ENCODE measurements at places on chromosomes 12 and 14. TPM values are rescaled to one million over a fixed set of nuclear protein-coding genes. Genes with fewer than 3 reads are reported as not detected.

GRCh38 chr12:91138337-91138920, 27.1 kb upstream of the LUM start:
- no peak for DNase-seq

GRCh38 chr12:32211900-32212156, 105.2 kb downstream of the BICD1 start:
- DNase-seq, result no peak

DNA sequence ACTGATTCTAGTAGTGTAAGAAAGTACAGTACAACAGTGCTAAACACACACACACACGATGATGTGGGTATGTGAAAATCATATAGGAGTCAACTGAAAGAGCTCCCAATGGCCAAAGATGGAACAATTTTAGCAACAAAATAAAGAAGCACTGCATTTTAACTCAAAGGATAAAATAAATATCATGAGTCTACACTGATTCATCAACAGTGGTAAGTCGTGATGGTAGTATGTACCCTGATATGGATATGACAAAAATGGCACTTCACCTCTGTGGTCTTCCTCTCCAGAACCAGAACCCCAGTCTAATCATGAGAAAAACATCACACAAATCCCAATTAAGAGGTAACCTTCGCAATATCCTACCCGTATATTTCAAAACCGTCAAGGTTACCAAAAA, 41.4 kb upstream of the TBPL2 start:
- DNase-seq, result no peak

DNA sequence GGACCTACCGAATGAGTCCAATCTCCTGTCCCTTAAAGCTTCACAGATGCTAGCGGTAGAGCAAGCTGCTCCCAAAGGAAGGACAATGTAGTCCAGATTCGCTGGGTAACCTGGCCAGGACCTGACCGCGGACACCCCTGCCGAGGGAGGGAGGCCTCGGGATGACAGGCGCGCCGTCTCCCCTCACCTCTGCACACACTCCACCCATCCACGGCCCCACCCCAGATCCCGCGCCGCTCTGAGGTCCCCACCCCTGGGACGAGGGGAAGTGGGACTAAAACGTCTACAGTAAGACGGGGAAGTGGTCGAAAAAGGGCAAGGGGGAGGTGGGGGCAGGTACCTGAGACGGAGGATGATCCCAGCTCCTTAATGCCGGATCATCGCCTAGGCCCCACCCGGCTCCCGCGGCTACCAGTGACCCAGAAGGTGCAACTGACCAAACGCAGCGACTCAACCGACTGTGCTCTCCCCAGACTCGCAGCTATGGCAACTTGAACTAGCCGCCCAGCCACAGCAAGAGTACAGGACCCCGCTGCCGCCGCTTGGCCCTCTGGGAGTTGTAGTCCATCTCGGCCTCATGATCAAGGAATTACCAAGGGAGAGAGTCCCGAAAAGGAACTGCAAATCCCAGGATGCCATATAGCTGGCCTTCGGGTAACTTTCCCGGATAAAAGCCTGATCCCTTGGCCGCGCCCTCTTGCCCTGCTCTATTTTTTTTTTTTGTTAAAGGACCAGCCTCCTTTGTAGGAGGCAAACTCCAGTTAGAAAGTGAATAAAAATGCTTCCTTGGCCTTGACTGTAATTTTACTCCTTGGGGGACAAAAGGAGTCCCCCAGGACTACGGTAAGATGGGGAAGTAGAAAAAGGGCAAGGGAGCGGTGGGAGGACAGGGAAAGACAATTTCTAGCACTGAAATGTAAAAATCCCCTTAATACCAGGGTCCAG, at the start of gene CEP128:
CEP128 (minus strand) TSS at position 498 of the 945 bp plus-strand sequence.
- DNase-seq, result peak; percentile 96

DNA sequence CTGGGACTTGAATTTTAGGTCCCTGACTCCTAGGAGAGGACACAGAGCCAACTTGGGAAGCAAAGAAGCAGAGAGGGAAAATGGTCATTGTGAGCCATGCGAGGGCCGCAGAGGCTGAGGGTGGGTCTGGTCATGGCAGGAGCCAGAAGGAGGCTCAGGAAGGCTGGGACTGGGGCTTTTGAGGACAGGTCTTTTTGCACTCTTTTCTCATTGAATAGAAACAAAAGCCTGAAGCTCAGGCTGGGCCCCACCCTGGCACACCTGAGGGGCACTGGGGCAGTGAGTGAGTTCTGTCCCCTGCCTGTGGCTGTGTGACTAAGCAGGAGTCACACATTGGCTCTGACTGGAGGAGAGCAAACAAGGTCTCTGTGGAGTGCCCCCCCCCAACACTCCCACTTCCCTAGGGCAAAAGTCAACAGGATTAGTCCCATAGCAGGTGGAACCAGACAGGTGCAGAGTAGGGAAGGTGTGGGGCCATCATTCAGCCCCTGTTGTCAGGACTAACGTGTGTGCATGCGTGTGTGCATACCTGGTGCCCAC, 2.8 kb downstream of the KRT7 start:
- DNase-seq, result no peak

DNA sequence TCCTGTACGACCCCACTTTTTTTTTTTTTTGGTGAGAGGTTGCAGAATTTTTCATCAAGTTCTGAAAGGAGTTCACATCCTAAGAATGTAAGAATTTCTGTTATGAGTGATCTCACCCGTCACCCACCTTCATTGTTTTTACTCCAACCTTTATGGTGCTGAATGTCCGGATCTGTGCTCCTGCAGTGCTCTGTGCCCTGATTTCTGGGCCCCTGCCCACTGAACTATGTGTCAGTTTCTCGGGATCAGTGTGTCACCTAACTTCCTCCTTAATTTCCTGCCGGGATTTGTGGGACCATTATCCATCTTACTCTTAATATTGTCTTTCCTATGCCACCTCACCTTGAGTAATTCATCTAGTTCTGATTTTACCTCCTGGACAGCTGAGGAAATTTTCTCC, 11.6 kb downstream of the RASSF8 start:
- no peak for DNase-seq

- no peak for DNase-seq
These were observed 25.6 kb upstream of the CHPT1 start for GRCh38 chr12:101671833-101672232.

GRCh38 chr12:51424662-51425539, at the start of gene SLC4A8:
Gene SLC4A8, plus strand, starts transcription at chr12:51424831. Its CDS starts 157 bp downstream, at chr12:51424988.
- peak; percentile 89 for DNase-seq

DNA sequence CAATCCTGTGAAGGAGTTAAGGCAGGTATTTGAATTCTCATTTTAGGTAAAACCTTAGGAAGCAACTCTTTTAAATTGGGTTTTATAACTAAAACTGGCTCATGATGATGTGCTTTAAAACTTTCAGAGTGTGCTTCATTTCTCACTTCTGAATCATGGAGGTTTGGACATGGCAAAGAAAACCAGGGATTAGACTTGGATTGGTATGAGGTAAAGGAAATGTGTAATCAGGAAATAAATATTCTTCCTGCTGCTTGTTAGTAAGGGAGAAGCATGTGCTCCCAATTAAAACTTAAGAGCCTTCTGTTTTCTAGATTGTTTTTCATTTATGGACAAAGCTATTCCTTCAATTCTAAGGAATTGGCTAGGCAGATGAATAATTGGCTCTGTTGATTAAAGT, 57.4 kb downstream of the FBXO33 start:
- no peak for DNase-seq

DNA sequence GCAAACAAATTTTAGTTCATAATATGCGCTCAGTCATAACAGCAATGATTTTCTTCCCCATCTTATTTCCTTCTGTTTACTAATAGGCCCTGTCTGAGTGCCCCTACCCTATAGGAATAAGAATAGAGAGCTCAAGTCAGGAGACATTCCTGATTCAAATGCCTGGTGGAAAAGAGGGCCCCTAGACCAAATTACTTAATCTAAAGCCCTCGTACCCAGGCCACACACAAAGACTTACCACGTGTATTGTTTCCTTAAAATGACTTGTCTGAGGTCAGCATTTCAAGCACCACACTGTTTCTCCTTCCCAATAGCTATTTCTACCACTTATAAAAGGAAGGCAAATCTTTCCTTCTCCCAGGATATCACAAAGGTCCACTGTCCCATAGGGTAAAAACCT, 314.9 kb upstream of the TMTC1 start:
- DNase-seq, result no peak

GRCh38 chr14:100534528-100535286, 52.5 kb downstream of the BEGAIN start:
- peak; percentile 73 for DNase-seq

GRCh38 chr12:132617822-132618682, 524 bp upstream of the P2RX2 start:
- DNase-seq, result no peak

DNA sequence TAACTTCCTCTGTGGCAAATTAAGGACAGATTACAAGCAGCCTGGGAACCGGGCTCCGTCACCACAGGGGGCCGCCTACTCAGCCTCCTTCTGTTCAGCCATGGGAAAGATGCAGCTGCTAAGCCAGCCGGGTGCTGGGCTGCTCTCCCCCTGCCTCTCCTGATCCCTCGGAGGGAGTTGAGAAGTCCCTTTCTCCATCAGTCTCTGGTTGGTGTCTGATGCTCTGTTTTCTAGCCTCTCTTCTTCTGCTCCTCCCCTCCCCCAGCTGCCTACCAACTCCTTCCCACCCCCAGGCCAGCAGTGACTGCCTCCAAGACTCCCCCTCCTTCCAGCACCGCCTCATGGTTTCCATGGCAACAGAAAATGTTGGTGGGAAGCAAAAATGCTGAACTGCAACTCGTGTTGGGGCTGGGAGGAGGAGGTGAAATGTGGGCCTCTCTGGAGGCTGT, 486.7 kb downstream of the APAF1 start:
- no peak for DNase-seq

DNA sequence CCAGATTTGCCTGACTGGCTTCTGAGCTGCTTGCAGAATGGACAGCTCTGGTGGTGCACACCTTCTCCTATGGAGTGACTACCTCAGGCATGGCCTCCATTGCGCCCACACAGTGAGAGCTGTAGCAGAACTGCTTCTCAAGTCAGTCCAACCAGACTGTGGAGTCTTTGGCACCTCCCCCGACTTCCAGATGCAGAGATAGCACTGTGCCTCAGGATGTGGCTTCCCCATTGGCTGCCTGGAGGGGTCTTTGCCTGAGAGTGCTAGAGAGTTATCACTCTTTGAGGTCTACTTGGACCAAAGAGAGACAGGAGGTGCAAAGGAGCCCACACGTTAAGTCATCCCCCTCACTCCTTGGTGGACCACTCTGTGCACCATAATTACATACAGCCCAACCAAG, 44.8 kb upstream of the FRS2 start:
- DNase-seq, result no peak

DNA sequence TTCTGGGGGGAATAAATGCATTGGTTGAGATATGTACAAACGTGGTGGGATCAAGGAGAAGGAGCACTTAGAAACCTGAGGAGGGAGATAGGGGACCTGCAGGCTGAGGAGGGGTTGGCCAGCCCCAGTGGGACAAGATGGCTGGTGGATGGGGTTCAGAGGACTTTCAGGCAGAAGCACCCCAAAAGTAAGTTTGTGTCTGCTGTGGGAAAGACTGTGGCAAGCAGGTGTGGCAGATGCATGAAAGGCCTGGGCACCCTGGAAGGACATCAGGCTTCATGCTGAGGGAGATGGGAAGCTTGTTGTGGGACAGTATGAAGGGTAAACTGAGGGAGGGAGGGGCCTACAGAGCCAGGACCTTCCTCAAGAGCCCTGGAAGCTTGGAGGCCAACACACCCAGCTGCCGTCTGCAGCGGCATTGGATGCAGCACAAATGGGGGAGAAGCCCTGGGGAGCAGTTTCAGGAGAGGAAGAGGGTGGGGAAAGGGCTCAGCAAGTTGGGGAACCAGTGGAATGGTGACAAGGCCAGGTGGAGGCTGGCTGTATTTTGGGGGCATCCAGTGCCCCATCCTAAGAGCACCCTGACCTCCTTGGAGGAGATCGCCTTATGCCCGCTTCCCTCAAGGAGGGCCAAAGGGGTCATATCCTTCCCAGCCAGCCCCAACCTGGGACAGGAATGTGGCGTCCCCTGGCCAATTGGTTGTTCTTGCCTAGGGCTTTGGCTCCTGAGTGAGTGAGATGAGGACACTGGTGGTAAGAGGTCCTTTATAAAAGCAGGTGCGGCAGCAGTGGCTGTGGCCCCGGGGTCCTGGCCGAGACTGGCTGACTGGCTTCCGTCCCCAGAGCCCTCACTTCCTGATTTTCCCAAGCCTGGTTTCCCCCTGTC, 20.7 kb downstream of the NFKBIA start:
- DNase-seq, result no peak

DNA sequence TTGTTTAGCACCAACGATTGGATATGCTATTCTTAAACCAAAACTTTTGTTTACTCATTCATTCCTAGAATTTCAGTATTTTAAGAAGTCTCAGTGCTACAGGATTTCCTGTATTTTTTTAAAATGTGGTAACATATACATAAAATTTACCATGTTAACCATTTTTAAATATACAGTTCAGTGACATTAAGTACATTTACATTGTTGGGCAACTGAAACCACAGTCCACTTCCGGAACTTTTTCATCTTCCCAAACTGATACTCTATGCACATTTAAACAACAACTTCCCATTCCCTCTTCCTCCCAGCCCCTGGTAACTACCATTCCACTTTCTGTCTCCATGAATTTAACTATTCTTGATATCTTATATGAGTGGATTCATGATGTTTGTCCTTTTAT, 30.3 kb downstream of the PDE3A start:
- DNase-seq, result peak; percentile 18

- no peak for DNase-seq
These were observed 37.8 kb downstream of the HELB start for GRCh38 chr12:66340131-66340530.

- DNase-seq, result no peak
These were observed 107.8 kb downstream of the DUSP6 start for GRCh38 chr12:89244536-89244935.

GRCh38 chr14:48963231-48963790, 622.9 kb downstream of the RPS29 start:
- DNase-seq, result no peak

DNA sequence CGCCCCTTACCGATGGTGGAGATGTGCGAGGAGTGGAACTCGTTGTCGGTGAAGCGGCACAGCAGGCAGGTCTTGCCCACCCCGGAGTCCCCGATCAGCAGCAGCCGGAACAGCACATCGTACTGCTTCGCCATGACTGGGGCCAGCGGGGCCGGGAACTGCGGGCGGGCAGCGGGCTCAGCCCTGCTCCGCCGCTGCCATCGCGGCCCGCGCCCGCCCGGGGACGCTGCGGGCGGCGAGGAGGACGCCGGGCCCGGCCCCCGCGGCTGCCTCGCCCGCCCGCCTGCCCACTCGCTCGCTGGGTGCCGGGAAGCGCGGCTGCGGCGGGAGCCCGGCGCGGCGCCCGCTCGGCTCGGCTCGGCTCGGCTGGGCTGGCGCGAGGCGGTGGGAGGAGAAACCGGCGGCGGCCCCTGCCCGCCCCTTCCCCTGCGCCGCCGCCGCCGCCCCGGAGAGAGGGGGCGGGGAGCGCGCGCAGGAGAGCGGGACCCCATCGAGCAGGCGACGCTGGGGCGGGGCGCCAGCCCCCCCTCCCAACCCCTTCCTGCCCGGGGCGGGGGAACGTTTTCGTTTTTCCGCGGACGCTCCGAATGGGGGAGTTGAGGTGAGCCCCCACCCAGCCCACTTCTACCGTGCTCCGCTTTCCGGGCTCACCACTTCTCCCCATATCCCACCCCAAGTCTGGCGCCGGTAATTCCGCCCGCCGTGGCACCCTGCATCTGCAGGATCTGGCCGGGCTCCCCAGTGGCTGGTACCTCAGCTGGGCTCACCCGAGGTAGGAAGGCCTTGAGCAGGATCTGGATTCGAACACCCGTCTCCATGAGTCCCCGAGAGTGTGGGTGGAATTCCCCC, at the start of gene RAB15:
RAB15 (minus strand) TSS at position 394 of the 849 bp plus-strand sequence; CDS start at position 134, 260 bp downstream.
- no peak for DNase-seq

The METTL25 gene
- 6.7 TPM for total RNA-seq

The RALGAPA1 gene
- 48.4 TPM for total RNA-seq

The FGF23 gene
- total RNA-seq, result not detected

The RAB15 gene
- total RNA-seq, result 5.5 TPM

The PZP gene
- total RNA-seq, result not detected

The DPPA3 gene
- not detected for total RNA-seq

The ISCU gene
- total RNA-seq, result 108 TPM

The COL2A1 gene
- not detected for total RNA-seq

The AQP6 gene
- 0.10 TPM for total RNA-seq

All from lower leg skin (tissue), 4 donors.